ENCODE measurements at places on chromosomes 3 and 15.

DNA sequence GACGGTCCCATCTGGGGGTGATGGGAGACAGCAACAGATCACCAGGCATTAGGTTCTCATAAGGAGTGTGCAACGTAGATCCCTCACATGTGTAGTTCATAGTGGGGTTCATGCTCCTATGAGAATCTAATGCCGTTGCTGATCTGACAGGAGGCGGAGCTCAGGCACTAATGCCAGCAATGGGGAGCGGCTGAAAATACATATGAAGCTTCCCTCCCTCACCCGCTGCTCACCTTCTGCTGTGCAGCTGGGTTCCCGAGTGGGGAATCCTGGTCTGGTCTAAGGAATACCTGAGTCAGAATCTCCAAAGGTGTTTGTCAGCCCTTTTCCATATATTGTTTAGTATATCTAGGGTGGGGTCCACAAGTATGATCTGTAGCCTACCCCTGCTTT lies 52.3 kb downstream of the CHD2 start:
- DNase-seq, result no peak

- DNase-seq, result no peak
Observed at GRCh38 chr15:39406485-39406884, 174.4 kb upstream of the THBS1 start.

DNA sequence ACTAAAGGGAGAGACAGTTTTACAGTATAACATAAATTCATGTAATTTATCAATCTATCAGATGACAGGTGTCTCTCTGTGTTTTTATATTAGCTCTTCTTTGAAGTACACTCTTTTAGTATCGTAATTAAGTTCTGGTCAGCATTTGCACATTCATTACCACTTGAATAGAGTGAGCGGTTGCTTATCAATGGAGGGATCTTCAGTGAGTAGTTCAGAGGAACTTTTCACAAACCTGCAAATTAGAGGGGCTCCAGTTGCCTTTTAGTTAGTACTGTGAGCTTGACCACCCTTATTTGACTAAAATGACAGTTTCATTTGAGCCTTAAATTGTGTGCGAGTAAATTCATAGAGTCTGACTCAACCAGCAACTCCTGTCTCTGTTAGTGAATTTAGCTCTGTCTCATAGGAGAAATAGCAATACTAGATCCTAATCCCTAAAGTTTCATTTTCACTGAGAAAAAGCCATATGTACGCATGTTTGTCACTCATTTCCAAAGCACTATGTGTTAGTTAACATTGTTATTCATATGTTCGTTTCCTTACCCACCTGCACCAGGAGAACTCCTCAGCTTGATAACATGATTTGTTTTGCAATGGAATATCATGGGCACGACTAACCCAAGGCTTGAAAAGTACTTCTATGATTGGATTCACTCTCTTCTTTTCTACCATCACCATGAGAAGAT lies 57.5 kb upstream of the ZBED2 start:
- no peak for DNase-seq

GRCh38 chr15:55319537-55320237 lies 665 bp downstream of the PIGB start:
- DNase-seq, result no peak

- DNase-seq, result no peak
Observed at GRCh38 chr3:53079791-53080555, 34.1 kb upstream of the SFMBT1 start.

DNA sequence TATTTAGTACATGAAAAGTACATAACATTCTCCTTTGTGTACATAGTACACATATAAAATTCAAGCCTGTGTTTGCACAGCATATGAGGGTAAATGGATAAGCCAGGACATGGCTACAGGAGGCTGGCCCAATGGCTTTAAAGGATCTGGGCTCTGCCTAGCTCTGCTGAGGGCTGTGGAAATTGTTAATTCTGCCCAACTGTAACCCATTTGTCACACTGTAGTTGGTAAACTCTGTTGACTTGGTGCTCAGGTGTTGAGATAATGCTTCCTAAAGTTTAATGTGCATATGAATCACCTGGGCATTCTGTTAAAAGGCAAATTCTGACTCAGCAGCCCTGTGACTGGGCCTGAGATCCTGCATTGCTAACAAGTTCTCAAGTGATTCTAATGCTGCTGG lies 196.5 kb upstream of the ZPLD1 start:
- DNase-seq, result no peak

DNA sequence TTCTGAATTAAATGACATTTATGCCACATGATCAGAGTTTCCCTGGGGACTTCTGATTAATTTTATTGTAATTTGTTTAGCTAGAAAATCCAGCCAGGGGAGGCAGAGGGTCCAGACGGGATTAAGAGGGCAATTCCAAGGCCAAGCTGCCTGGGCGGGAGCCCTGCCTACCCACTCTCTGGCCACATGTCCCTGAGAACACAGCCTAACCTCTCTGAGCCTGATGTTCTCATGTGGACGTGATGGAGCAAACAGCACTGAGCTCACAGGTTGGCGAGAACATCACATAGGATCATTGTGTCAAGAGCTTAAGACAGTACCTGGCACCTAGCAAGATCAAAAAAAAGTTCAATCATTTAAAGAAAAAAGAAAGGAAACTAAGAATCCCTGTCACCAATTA lies 1.0 kb downstream of the LRRC2 start:
- DNase-seq, result no peak

GRCh38 chr3:170024581-170024980 lies 13.2 kb upstream of the GPR160 start:
- DNase-seq, result no peak

GRCh38 chr3:192057261-192057660 lies 596.3 kb downstream of the PYDC2 start:
- DNase-seq, result no peak

GRCh38 chr15:70853318-70853972 lies 512 bp downstream of the LARP6 start:
- no peak for DNase-seq

GRCh38 chr3:36196058-36196457 lies 184.2 kb upstream of the STAC start:
- DNase-seq, result no peak

GRCh38 chr15:93044301-93045190 lies 44.5 kb downstream of the RGMA start:
- DNase-seq, result no peak

GRCh38 chr3:14371573-14372474 lies 30.6 kb upstream of the SLC6A6 start:
- DNase-seq, result no peak

DNA sequence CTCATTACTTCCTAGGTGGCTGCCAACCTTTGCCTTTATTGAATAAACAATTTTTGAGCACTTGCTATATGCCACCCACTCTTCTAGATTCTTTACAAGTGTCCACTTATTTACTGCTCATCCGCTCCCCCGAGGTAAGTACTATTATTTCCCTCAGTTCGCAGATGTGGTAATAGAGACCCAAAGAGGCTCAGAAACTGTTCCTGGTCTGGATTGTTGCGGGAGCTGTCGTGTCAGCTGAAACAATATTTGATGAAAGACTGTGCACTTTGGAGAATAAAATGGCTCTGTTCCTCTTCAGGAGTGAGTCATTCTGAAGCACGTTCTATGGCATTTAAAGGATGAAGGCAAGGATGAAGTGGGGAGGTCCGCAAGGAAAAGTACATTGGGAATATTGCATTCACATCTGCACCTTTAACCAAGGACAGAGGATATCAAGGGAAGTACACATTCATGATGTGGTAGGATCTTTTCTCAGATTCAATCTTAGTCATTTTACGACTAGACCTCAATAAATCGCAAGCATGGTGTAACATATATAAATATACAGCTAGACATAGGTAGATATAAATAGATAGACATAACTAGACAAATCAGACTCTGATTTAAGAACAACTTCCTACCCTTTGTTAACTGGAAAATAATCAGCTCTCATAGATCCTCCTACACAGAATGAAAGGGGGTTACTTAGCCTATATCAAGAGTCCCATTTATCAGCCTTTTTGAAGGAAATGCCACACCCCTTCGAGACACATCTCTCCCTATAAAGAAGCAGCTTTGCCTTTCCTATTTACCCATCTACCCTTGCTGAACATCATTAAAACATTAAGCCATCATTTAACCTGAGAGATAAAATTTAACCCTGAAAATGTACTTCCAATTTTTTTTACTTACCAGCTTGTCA lies 70.3 kb downstream of the RORA start:
- DNase-seq, result no peak

GRCh38 chr3:123414973-123415775 lies 33.7 kb downstream of the ADCY5 start:
- DNase-seq, result no peak

DNA sequence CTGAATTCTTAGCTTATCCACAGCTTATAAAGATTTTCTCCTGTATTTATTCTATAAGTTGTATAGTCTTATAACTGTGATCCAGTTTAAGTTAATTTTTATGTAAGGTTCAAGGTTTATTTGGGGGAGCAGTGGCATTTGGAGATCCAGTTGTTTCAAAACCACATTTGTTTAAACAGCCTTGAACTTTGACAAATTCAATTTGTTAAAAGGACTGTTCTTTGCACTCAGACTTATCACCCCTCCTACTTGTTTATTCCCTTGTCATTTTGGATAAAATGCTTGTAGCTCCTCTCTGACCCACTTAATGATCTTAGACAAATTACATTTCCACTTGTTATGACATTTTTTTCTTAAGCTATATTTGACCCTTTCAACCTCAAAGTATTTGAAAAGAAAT lies 327.8 kb downstream of the DOCK3 start:
- DNase-seq, result no peak

DNA sequence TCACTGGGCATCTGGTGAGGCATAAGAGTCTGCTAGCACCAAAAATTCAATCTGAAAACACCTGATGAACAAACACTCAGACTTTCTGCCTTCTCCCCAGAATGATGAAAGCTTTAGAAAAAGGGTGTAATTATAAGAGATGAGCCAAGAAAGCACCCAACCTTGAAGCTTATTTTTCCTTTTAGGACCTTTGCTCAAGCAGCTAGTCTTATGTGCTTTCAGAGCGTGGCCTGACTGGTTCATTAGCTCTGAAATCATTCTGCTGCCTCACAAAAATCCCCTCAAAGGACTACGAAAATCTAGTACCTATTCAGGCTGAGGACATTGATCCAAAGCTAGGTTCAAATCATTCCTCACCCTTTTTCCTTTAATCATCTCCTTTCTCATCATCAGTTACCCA lies 662.3 kb downstream of the MAGI1 start:
- no peak for DNase-seq

DNA sequence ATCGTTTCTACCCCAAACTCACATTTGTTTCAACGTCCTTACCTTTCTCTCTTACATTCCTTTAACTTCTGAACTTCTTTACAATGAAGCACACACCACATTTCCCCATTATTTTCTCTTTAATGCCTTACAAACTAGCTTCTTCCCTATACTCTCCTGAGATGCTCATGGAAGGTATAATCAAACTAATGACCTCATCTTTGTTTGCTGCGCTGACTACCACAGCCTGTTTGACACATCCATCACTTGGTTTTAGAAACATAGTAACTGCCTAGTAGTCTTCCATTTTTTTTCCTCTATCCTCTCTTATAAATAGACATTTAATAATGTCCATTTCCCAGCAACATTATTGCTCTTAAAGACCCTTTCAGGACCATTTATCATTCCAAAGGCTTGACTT lies 230.5 kb upstream of the LRTM1 start:
- no peak for DNase-seq

DNA sequence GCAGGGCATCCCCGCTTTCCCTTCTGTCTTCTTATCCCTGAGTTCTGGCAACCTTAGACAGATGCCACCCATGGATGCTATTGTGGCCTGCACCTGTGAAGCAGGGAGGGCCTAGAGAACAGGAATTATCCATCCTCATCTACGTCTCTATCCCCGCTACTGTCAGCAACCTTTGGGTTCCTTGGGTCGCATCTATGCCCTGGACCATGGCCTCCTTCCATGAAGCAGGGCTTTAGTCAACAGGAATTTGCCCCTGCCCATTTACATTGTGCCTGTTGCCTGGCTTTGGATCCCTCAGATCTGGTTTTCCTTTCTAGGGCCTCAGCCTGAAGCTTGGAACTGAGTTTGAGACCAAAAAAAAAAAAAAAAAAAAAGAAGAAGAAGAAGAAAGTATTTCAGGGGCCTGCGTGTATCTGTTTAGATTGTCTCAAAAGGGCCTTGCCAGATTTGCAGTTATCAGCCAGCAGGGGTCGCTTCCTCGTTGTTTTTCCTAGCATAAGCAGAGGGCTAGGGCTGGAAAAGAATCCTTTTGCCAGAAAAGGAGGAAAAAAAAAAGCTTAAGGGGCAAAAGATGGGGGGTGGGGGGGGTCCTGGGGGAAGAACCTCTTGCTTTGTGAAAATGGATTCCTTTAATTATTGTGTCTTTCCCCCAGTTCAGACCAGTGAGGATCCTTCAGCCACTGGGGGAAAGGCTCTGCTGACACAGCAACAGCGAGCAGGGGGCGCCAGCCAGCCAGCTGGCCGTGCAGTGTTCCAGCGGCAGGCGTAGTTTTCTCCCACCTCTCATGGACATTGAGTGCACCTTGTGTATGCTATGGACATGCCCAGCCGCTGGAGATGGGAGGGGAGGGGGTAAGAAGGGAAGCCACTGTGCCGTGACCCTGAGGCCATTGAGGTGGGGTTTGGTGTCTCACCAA lies 65.7 kb upstream of the ALDH1L1 start:
- no peak for DNase-seq

DNA sequence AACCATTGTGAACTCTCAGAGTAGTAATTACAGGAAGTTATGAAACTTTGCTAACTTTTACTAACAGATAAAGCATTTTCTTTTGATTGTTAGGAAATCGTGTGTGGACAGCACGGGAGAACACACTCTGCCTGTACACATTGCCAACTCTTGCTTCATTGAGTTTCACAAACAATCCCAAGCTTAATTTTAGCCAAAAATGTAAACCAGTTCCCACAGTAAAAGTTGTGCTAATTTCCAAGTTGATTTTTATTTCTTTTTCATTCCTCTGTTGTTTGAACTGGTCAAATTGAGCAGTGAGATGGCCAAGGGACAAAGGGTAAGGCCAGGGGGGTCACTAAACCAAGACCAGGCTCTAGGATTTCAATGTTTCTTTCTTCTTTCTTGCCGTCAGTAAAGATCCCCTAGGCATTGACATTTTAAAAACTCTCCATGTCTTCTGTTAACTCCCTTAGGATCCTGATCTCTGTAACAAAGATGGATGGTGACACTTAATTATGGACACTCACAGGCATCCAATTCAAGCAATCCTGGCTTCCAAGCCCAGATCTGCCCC lies 414.9 kb downstream of the RBMS3 start:
- DNase-seq, result no peak

All from activated T-helper 1 cell treated with anti-CD3 and anti-CD28 coated beads, Interleukin-12 subunit alpha, Interleukin-12 subunit beta, Interleukin-2, Interleukin-4 antibody, amounts not matched to agents 30 ng/mL and 10 ng/mL and 1 ng/mL, durations not matched to agents 14 hours and 24 hours and 36 hours (primary cell).